ENCODE measurements at places on chromosomes 2 and 18.

DNA sequence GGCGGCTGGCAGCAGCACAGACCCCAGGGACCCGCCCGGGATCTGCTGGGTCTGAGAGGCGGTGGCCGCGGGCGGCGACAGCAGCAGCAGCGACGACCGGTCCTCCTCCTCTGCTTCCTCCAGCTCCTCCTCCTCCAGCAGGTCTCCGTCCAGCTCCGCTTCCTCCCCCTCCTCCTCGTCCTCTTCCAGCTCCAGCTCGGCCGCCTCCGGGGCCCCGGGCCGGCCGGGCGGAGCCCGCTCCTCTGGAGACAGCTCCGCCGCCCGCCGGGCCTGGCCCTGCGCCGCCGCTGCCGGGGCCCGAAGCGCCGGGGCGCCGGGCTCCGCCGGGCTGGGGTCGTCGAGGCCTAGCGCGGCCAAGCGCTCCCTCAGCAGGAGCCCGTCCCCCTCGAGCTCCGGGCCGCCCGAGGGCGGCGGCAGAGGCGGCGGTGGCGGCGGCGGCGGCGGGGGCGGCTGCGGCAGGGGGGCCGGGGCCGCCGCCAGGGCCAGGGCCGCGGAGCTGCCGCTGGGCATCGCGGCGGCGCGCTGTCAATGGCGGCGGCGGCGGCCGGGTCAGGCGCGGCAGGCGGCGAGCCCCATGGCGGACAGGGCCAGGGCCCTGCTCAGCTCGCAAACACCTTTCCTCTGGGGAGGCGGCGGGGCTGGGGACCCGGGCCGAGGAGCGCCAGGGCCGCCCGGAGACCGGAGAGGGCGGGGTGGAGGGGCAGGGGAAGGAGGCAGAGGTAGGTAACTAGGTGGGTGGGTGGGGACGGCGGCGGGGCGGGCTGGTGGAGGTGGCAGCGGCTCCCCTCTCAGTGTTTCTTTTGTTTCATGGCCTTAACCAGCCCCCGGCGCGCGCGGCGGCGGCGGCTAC, 445 bp downstream of the MEX3C start:
- DNase-seq: peak; percentile 58

DNA sequence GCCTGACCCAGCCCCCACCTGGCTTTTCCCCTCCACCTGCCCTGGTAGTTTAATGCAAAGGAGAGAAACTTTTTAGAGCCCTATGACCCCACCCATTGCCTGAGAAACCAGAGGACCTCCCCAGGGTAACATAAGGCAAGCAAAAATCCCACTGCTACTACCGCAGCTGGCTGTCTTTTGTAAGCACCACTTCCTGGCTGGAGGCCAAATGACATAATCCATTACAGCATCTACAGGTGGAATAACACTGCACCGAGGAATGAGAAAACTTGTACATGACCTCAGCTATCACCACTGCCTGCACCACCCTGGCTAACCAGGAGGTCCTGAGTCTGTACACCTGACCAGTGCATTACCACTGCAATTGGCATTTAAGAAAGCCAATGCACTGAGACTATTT, 149.6 kb upstream of the GALNT5 start:
- peak; percentile 19 for DNase-seq

DNA sequence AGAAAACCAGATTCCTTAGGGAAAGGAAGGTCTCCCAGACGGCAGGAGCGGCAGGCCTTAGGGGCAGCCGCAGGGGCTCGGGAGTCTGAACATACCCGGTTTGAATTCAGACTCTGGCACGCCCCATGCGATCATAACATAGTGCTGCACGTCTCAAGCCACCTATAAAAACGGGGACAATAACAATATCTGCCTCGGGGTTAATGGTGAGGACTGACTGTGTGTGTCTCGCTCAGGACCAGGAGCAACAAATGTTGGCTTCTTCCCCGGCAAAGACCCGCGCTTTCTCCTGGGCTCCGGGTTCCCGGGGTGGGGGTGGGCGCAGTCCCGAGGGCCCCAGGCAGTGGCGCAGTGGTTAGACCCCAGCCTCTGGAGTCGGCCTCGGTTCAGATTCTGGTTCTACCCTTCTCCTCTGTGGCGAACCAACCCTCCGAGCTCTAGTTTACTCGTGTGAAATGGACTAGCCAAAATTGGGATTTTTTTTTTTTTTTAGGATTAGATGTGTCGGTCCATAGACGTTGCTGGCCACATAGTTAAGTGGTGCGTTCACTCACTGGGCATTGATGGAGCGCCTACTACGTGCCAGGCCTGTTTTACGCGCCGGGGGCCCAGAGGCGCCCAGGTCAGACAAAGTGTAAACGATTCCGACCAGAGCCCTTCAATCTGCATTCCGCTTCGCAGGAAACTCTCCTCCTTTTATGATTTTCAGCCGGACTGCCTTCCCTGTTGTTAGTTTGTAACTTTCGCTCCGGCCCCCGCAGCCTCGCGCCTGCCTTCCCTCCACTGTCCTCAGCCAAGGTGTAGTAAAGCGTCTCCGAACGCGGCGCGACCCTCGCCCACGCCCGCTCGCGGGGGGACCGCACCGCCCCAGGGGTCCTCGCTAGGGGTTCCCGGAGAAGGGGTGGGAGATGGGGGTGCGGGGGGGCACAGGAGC, 820 bp upstream of the SH3BP4 start:
- peak; percentile 53 for DNase-seq

DNA sequence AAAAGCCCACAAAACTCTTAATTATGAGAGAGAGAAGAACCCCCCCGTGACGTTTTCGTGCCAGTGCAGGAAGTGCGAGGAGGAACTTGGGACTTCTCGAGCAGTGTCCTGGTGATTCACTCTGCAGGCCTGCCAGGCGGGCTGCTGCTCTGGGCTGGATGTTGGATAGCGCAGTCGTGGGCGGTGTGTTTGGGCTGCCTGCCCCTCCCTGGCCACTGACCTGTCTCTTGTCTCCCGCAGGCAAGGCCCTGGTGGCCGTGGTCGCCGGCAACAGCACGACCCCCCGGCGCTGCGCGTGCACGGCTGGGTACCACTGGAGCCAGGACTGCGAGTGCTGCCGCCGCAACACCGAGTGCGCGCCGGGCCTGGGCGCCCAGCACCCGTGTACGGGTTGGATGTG, 29.0 kb downstream of the TNFRSF11A start:
- DNase-seq: no peak

GRCh38 chr2:54015798-54016699, 45.3 kb upstream of the PSME4 start:
- DNase-seq: no peak

GRCh38 chr2:148643998-148644882, at the start of gene EPC2:
TSS of gene EPC2 (plus strand) at chr2:148644751. CDS start at chr2:148645018, 267 bp downstream.
- DNase-seq: peak; percentile 91

DNA sequence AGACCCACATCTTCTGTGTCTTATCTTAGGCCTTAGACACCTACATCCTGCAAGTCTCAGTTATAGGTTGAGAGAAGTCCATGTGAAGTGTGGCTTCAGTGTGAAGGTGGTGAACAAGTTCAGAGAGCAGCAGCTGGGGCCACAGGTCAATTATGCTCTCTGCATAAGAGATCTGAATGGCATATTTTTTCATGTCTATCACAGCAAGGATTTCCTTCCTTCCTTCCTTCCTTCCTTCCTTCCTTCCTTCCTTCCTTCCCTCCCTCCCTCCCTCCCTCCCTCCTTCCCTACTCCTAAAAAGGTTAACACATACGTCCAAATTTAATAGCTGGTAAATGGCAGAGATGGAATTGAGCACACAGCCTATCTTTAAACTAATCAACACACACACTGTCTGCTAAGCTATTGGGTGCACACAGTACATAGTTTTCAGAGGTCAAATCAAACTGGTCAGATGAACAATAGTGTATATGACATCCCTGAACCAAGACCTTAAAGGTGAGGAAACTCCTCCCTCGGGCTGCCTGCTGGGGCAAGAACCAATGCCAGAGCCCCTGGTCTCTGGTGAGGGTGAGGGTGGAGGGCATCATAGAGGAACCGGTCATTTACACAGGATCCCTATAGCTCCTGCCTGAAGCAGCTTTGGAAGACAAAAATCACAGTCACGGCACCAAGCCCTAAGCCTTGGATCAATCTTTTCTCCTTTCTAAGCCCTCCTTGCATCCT, 240.9 kb downstream of the ICOS start:
- DNase-seq: no peak

- peak; percentile 65 for DNase-seq
Observed at GRCh38 chr2:23532391-23533337, 147.7 kb downstream of the KLHL29 start.

DNA sequence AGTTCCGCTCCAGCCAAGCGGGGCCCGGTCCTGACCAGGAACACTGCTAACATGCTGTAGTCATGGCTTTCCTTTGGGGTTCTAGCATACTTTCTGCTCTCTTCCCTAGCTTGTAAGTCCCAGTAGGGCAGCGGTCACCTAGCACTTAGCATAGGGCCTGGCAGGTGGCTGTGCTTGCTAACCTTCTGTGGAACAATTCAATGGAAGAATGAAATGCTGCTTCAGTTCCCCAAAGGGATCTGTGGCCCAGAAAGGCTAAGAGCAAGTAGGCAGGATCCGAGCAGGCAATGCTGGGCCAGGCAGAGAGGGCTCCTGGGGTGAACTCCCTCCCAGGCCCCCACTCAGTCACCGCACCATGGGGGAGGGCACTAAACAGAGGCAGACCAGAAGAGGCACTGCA, 266.8 kb downstream of the CELF4 start:
- no peak for DNase-seq

DNA sequence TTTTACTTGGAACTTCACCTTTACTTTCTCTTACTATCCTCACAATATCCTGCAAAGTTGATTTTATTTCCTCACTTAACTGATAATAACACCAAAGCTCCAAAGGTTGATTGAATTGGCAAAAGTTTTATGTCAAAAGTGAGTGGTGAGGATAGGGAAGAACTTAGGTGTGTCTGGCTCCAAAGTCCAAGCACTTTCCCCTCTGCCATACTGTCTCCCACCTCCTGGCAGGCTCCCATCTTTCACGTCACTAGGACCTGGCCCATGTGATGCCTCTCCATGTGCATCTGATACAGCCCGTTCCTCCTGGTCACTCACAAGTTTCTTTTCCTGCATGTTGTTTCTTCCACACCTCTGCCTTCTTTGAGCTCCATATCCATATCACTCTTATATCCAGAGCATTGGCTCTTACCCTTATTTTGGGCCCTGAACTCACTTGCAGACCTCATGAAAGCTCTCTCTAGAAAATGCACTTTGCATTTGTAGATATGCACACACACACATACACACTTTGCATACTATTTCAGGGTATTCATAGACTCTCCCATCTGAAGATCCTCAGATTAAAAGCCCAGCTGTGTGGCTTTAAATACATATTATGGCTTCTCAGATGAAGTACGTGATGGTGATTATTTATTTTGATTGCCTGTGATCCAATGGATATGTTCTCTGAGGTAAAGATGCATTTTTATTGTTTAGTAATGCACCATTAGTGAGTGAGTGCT, 12.3 kb downstream of the MEP1B start:
- DNase-seq: peak; percentile 9

GRCh38 chr2:74708883-74709282, 54.8 kb downstream of the SEMA4F start:
- no peak for DNase-seq

DNA sequence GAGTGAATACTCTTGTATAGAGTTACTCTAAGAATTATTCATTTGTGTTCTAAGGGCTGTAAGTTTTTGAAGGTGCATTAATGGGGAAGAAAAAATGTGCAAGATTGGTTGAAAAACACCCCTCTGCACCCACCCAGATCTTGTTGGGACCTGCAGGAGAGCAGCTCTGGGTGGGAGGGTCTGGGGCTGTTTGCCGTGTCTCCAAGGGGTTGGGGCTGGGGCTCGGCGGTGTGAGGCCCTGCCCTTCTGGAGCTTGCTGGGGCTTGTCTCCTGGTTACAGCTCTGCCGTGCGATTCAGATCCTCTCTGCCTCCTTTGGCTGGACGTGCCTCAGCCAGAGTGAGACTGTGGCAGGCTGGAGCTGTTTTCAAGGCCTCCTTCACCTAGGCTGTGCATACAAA, 26.1 kb downstream of the IGFBP2 start:
- no peak for DNase-seq

DNA sequence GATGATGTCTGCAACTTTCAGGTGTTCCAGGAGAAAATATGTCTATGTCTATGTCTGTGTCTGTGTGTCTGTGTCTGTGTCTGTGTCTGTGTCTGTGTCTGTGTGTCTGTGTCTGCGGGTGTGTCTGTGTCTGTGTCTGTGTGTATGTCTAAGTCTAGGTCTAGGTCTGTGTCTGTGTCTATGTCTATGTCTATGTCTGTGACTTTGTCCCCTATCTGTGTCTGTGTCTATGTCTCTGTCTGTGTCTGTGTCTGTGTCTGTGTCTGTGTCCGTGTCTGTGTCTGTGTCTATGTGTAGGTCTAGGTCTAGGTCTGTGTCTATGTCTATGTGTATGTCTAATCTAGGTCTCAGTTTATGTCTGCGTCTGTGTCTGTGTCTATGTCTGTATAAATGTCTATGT, 10.5 kb downstream of the IL1R2 start:
- no peak for DNase-seq

DNA sequence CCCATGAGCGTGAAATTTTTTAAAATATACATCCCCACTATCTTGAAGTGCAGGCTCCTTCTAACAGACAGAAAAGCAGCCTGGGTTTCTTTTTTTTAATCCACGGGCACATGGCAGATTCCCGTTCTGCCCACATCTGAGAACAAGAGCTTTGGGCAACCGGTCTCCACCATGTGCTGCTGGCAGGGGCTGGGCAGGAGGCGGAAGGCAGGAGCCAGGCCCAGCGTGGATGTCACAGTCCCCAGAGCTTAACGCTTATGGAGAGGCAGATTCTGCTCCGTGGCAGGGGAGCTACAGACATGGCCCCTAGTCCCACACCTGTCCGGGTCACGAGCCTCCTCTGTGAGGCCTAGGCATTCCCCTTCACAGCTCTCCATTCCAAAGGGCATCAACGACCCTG, 503.0 kb upstream of the MYT1L start:
- DNase-seq: no peak

- DNase-seq: no peak
Observed at GRCh38 chr2:173064151-173064805, 11.4 kb upstream of the MAP3K20 start.

DNA sequence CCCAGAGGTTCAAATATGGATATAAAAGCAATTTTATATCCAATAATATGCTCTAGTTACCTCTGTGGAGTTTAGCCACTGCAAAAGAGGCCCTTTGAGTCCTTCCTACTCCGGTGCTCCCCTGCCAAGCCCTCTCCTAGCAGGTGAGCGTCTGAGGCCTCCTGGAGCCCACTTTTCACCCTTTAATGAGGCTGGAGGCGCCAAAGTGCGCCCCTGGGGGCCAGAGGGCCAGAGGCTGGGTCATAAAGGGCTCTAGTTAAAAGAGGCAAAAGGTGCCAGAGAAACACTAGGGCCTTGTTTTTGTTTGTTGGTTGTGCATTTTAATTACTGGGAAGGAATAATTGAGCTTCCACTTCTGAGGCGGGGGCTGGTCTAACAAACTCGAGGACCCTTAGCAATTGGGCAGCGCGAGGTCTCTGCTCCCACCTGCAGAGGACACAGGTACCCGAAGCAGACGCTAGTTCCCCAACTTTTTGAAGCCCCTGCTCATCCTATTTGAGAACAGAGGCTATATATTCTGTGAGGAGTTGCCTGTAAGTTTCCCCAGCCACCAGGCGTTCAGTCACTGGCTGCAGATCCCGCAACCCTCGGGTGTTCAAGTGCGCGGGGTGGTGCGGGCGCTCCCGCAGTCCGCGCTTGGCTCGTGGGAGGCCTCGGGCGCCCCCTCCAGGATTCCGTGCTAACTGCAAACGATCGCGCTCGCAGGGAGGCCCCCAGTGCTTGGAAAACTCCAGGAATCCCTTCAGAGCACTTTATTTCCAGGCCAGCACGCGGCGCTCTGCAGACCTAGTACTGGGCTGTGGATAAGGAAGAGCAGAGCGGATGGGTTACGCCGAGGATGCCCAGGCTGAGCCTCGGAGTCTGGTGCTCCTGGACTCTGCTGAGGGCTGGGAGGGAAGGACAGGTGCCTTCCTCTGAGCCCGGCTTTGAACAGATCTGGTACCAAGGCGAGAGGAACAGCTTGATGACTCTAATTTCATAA, 14.1 kb downstream of the MSGN1 start:
- DNase-seq: peak; percentile 63

All from NCI-H526 (cell line).